RWPE2 (cell line): ENCODE measurements at places on chromosomes 2 and 18.

DNA sequence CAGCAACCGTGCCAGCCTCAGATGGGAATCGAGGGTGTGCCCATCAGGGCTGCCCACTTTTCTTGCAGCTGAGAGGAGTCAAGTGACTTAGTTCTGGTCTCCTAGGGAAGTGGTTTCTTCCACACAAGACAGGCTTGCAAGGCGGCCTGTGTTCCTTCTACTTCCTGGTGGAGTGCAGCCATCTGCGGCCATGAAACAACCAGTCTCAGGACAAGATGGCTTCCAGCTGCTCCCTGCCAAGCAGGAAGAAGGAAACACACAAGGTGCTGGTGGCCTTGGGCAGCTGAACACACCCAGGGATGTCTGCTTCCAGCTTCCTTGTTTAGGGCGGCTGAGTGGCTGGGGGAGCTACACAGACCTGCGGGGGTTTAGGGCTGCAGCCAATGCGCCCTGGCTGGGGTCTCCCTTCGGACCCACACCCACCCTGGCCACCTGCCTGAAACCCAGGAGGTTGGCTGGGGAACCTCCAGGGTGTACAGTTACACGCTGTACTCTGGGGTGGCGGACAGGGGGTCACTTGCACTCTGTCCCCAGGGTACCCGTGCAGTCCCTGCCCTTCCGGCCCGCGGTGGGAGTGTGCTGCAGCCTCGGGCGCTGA lies 34.7 kb downstream of the PTPN18 start:
- DNase-seq = no peak

DNA sequence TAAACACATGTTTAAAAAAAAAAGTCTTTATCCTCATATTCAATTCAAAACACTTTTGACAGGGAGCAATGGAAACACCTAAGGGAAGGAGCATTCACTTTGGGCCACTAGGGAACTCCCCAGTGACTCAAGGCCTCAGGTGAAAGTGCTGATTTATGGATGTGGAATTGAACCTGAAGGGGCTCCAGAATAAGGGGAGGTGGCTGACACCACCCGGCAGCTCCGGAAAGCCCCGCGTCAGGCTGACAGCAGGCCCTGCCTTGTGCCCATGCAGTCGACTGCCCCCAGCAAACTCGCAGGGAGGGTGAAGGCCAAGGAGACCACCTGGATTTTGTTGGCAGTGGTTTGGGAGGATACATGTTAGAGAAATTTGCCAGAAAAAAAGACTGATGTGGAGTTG lies 275.3 kb upstream of the NCKAP5 start:
- DNase-seq = no peak

DNA sequence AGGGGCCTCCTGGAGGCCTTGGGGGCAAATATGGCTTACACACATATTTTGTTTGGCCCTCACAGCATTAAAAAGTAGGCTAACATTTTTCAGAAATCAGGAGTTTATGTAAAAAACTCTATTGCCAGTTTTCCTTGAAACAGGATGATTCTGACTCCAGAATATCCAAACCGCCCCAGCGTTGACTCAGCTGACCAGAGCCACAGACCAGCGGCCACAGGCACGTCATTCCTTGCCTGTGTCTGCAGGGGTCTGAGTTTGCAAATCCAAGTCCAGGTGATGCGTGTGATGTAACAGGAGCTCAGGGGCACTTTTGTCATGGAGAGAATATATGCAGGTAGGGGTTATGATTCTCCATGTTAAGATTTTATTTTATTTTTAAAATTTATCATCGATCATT lies 79.4 kb upstream of the ALKAL2 start:
- DNase-seq = no peak

DNA sequence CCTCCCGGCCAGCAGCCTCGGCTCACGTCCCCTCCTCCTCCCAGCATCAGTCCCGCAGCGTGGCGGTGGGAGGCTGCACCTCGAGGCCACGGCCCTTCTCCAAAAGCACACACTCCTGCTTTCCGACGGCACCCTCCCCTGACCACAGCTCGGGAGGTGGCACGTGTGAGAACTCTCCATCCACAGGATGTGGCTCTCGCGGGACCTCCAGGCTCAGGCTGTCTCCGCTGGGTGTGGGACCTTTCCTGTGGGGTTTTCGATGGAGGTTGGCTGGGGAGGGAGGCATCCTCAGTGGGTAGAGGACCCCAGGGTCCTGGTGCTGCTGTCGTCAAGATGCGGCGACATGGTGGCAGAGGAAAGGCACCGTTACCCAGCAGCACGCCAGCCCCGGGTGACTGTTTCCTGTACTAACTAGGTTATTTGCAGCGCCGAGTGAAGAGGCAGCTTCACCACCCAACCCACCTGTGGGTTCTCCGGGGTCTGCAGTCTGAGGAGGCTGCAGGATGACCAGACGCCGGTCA lies 42.8 kb upstream of the KCNG2 start:
- DNase-seq = peak; percentile 37

DNA sequence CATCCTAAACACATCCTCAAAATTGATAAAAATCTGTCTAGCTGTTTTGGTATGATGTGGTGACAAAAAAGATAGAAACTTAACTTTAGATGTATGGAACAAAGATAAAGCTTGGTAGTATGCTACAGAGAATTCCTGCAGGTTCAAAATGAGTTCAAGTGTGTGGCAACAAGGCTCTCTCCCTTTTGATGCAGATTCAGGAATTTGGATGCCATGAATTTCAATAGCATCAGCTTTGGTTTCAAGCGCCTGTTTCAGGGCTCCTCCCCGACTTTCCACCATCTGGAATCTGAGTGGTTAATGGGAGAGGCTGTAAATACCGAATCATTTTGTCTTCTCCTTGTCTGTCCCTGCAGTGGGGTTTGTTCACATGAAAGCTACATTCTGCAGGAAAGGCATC lies 180.6 kb downstream of the MTX2 start:
- DNase-seq = no peak
